ENCODE measurements at places on chromosomes 2 and 18.

GRCh38 chr2:136136931-136137330, 19.0 kb upstream of the CXCR4 start:
- DNase-seq, result no peak

- no peak for DNase-seq
Observed at GRCh38 chr2:21358976-21359375, 235.2 kb downstream of the TDRD15 start.

DNA sequence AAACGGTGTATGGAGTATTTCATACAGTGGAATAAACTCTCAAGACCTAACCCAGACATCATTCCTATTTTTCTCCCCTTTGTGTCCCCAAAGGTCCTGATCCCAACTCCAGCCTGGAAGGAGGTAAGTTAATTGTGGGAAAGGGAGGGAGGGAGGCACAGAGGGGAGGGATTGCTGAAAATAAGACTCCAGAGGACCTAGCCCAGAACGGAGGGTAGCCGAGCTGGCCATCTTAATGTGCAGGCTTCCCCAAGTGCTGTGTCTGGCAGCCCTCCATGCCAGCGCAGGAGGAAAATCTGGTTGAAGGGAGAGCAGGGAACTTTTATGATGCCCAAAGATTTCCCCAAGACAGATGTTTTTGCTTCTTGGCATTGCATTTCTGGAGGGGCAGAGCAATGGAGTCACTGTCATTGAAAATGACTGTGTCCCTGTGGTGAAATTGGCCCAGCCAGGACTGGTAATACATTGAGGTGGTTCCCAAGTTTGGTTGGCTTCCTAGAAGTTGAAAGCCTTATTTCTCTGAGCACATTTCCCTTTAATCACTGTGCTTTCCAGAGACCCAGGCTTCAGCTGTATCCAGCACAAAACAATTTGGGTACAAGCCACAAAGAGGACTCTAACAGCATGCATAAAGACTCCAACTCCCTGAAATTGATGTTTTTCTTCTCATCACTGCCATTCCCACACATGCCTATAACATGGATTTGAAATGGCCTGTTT, 202.7 kb downstream of the AGPS start:
- no peak for DNase-seq

GRCh38 chr2:138296365-138296764, 205.2 kb upstream of the SPOPL start:
- DNase-seq, result no peak

DNA sequence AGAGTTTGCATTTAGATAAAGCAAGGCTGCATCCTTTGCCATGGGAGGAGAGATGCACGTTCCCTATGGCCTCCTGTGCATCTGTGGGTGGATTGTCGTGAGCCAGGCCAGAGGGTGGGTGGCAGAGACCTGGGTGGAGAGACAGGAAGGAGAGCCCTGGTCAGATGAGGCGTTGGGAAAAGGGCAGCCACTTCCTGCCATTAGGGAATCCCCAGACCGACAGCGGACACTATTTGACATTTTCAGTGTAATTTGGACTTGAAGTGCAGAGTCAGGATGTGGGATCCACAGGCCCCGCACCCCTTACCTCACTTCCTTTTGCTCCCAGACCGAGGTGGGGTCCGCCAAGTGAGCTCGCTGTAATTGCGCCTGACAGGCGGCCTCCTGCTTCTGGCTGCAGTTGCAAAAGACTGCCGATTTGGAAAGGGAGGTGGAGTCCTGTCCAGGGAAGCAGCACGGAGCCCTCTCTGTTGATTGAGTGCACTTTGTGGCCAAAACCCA, 150.0 kb downstream of the DYSF start:
- DNase-seq, result no peak

DNA sequence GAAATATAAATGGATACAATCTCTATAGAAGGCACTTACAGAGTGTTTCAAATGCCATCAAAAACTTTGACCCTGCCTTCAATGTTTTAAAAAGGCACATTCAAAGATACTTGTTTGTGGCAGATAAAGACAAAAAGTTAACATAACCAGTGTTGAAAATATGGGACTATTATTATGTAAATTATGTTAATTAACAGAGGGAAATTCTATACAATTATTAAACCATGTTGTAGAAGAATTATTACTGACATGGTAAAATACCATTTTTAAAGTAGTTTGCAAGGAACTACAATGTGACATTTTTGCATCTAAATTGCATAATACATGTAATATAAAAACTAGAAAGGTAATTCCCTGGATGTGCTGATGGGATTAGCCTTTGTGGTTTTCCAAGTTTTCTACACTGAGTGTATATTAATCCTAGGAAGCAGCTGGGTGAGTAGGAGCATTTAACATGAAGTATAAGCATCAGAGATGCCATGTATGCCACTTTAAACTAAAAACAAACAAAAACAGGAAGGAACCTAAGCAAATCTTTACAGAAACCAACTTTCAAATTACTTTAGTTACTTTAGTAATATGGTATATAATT, 21.7 kb downstream of the MIB1 start:
- DNase-seq, result no peak

GRCh38 chr2:70936979-70937811, 1.5 kb downstream of the ATP6V1B1 start:
- DNase-seq, result no peak

GRCh38 chr2:231235217-231235616, 36.8 kb downstream of the ARMC9 start:
- no peak for DNase-seq

GRCh38 chr2:163708265-163708664, 27.5 kb downstream of the FIGN start:
- DNase-seq, result no peak

GRCh38 chr2:233234264-233234663, 17.2 kb upstream of the ATG16L1 start:
- no peak for DNase-seq

DNA sequence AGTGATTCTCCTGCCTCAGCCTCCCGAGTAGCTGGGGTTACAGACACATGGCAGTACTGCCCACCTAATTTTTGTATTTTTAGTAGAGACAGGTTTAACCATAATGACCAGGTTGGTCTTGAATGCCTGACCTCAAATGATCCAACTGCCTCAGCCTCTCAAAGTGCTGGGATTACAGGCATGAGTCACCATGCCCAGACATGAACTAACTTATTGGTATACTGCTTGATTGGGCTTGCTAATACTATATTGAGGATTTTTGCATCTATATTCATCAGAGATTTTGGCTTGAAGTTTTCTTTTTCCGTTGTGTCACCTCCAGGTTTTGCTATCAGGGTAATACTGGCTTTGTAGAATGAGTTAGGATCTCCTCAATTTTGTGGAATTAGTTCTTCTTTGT, 706.1 kb upstream of the HS6ST1 start:
- DNase-seq, result no peak

GRCh38 chr18:78822171-78822948, 157.3 kb upstream of the SALL3 start:
- DNase-seq, result no peak

DNA sequence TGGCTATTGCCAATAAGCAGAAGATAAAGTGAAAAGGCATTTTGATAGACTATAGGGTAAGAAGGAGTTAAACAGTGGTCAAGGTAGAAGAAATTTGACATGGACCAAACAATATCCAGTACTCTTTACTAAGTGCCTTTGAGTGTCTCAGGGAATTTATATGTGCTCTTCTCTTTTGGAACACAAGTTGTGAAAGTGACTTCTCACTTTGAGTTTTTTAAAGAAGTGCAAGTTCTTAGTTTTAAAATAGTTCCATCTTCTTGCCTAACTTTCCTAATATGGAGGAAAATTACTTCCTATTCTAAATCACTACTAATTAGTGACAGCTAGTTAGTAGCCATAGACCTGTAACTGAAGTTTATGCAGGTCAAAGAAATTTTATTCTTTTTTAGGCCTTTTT, 63.4 kb downstream of the AFTPH start:
- no peak for DNase-seq

DNA sequence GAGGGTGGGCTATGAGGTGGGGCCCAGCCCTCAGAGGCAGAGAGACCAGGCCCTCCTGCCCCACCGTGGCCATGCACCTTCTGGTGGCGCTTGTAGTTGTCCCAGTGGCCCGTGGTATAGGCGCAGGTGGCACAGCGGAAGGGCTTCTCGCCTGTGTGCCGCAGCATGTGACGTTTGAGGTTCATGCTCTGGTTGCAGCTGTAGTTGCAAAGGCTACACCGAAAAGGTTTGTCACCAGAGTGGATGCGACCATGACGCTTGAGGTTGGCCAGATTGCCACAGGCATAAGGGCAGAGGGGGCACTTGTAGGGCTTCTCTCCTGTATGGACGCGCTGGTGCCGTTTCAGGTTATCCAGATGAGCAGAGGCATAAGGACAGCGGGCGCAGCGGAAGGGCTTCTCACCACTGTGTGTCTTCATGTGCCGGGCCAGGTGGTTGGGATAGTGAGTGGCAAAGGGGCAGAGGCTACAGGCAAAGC, 2.9 kb downstream of the ZNF513 start:
- no peak for DNase-seq

DNA sequence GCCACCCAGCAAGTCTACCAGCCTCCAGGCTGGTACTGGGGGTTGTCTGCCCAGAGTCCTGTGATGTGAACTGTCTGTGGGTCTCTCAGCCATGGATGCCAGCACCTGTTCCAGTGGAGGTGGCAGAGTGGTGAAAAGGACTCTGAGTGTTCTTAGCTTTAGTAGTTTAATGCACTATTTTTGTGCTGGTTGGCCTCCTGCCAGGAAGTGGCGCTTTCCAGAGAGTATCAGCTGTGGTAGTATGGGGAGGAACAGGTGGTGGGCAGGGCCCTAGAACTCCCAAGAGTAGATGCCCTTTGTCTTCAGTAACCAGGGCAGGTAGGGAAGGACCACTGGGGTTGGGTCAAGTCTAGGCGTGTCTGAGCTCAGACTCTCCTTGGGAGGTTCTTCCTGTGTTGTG, 356.7 kb downstream of the STK39 start:
- no peak for DNase-seq

GRCh38 chr2:65525616-65526231, 93.3 kb upstream of the SPRED2 start:
- no peak for DNase-seq

- DNase-seq, result no peak
Observed at GRCh38 chr2:204550751-204551511, 5.7 kb downstream of the PARD3B start.

GRCh38 chr18:61608316-61608715, 275.1 kb downstream of the CDH20 start:
- DNase-seq, result no peak

DNA sequence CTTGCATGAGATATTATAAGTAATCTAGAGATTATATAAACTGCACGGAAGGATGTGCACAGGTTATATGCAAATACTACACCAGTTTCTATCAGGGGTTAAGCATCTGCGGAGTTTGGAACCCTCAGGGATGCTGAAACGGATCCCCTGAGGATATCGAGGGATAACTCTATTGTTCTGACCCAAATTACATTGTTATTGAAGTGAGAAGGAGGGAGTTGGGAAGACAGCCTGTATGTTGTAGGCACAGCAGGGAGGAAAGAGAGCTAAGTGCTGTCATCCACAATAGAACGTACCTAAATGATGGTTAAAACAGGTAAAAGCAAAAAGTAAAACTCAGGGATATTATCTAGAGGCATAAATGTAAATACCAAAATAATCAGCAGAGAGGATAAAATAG, 44.6 kb upstream of the SMAD2 start:
- DNase-seq, result no peak

- no peak for DNase-seq
Observed at GRCh38 chr2:165582409-165582808, 112.9 kb downstream of the CSRNP3 start.

DNA sequence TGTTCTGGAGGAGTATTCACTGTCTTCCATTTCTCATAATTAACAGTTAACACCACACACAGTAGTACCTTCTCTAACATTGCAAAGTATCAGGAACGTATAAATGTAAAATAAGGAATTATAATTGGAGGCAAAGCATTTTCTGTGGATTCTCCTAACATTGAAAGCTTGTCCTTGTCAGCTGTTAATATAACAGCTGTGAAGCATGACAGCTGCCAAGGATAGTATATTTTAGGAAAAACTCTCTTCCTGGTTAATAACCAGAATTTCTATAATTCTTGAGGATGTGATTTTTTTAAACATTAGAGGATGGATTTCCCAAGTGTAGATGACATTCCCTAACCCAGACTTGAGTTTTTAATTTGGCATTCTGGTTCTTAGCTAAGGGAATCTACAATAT, 110.3 kb downstream of the EPC2 start:
- DNase-seq, result no peak

DNA sequence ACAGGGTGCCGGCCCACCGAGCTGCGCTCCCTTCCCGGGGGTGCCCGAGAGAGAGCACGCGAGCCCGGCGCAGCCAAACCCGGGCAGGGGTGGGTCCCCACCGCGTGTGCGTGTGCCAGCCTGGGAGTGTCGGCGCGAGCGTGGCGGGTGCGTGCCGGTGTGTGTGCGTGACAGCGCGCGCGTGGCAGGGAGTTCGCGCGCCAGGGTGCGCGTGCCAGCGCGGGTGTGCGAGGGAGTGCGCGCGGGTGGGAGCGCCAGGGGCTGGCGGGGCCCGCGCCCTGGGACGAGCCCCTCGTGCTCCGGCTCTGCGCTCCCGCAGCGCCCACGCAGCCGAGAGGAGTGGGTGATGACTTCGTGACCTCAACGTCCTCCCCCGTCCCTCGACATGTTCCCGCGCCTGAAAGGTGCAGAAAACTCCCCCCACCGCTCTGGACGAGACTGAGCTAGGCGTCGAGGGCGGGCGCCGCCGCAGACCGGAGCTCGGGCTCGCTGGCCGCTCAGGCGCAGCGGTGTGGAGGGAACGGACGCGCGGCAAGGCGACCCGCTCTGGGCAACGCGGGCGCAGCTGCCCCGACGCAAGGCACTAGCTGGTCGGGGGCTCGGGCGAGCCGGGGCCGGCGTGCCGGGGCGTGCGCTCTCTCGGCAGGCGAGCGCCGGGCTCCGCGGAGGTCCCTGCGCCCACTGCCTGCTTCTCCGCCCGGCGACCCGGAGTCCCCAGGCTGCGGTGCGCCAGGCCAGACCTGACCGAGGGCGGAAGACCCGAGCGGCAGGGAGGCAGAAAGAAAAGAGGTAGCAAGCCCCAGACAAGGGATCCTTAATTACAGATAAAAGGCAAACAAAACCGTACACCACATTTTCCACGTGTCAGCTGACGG, 582.8 kb downstream of the ZEB2 start:
- no peak for DNase-seq

DNA sequence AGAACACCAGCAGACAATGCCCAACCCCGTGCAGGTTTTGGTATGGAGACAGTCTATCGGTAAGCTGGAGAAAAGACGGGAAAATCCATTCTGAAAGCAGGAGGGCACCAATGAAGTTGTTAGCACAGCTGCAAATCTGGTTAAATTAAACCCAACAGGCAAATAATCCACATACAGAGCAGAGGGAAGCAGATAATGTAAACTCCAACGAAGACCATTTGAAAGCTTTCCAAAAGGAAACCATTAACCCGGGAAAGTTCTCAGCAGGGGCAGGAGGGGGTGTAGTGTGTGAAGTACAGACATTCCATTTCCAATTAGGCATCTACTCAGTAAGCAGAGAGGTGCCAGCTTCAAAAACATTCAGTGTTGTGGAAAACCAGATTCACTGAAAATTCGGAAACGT, 10.3 kb downstream of the EDAR start:
- no peak for DNase-seq
